ENCODE measurements at places on chromosomes 6 and 20.
A peak's percentile ranks its signal among the peaks of the same experiment; 100 is the strongest.

DNA sequence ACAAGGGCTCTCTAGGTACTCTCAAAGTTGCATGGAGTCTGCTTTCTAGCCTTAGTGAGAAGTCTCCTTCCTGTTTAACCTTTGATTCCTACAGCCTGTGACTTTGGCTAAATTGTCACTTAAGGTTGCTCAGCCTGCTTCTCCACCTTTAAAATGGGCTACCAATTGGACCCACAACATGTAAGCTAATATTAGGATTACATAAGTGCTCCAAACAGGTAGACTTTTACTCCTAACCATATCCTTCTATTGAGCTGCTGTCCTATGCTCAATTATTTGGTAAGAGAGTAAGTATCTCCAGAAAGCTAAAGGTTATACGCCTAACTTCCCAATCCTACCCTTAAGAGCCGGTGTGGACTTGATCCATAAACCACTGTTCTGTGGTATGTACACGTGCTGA is 2.9 kb downstream of the PCNA start:
- no peak for DNase-seq

DNA sequence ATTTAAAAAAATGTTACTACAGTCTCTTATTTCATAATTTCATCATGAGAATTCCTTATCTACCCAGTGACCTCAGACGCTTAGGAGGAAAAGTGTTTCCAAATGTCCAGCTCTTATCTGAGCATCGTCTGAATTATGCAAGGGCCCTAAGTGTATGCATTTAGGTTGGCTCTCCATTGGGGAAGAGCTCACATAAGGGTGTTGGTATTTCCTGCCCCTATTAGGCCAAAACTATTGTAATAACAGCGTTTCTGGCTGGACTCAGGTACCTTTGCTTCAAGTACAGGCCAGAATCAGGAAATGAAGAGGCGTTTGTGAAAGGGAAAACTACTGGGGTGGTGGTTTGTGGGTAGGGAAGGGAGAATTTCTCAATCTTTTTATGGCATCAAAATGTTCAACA is 40.4 kb upstream of the SGK1 start:
- DNase-seq = no peak

- DNase-seq = no peak
Observed at GRCh38 chr20:40892642-40893041, 136.0 kb upstream of the TOP1 start.

GRCh38 chr20:57996936-57997890 is 231.2 kb downstream of the ANKRD60 start:
- no peak for DNase-seq

- no peak for DNase-seq
Observed at GRCh38 chr6:46368169-46368536, 123.1 kb downstream of the RCAN2 start.

GRCh38 chr6:36753671-36754405 is 56.2 kb downstream of the RAB44 start:
- DNase-seq = no peak

GRCh38 chr6:104596091-104596490 is 263.6 kb downstream of the HACE1 start:
- DNase-seq = no peak

DNA sequence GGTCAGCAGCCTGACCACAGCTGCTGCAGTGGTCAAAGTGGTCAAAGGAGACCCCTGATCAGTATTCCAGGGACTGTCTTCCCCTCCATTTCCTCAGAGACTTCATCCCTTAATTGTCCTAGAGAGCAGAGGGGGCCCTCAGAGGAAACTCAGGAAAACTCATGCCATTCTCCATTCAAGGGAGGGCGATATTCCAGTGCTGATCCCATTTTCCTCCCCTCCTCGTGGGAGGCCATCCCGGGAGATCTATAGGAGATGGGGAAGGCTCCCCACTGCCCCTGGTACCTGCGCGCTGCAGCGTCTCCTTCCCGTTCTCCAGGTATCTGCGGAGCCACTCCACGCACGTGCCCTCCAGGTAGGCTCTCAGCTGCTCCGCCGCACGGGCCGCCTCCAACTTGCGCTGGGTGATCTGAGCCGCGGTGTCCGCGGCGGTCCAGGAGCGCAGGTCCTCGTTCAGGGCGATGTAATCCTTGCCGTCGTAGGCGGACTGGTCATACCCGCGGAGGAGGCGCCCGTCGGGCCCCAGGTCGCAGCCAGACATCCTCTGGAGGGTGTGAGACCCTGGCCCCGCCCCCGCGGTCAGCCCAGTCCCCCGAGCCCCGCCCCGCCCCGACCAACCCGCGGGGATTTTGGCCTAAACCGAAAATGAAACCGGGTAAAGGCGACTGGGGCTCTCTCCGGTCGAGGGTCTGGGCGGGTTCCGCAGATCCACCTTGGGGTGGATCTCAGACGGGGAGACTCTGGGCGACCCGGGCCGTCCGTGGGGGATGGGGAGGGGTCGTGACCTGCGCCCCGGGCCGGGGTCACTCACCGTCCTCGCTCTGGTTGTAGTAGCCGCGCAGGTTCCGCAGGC is 878 bp downstream of the HLA-C start:
- peak; percentile 42 for DNase-seq

- no peak for DNase-seq
Observed at GRCh38 chr6:125267806-125268523, 33.8 kb downstream of the HDDC2 start.

GRCh38 chr20:36063916-36064657 is 90.5 kb upstream of the EPB41L1 start:
- no peak for DNase-seq

DNA sequence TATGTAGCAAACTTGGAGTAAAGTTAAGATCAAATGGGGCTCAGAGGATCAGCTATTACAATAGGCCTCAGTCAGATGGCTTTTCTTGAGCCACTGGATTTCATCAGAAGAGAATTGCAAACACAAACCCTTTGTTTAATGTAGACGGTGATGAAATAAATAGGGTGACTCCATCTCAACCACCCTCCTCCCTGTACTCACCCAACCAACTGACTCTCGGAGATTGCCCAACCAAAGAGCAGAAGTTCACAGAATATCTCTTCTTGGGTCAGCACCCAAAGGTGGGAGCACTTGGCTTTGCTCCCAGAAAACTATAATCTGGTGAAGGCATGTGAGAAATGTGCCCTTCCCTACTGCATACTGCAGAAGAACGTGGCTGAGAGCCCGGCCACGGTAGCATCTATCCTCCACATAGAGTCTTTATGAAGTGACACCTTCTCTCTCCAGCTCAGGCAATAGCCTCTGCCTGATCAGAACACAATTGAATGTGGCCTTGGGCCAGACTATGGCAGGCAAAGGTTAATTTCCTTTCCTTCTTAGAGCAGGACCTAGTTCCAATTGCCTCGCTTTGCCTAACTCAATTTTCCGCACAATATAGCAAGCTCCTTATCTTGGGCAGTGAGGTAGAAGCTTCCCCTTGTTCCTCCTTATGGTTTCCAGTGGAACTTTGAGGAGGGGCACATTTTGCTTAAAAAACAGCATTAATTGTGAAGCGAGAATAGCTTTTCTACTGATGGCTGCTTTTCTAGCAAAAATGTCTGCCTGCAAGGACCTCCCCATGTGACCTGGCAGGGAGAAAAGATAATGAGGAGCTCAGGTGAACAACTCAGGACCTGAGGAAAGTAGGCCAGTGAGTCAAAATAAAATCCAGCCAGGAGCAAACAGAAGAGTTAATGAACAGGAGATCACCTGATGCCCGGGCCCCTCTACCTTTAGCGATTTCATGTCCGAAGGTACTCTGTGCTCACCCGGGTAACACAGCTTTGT is 79.4 kb downstream of the GFOD1 start:
- no peak for DNase-seq

All from stimulated activated CD8-positive, alpha-beta memory T cell treated with anti-CD3 and anti-CD28 coated beads, Interleukin-7, amount 100 ng/mL, for 4 hours (primary cell).